ENCODE measurements at places on chromosomes 3 and 15.
A peak's percentile ranks its signal among the peaks of the same experiment; 100 is the strongest.

- no peak for DNase-seq
Observed at GRCh38 chr3:142618917-142619461, 22.8 kb downstream of the PLS1 start.

GRCh38 chr3:174072675-174073074 is 675.1 kb downstream of the NLGN1 start:
- no peak for DNase-seq

GRCh38 chr15:59197454-59197853 is 9.2 kb upstream of the LDHAL6B start:
- no peak for DNase-seq

- peak; percentile 56 for DNase-seq
Observed at GRCh38 chr3:185744997-185745843, 79.6 kb downstream of the IGF2BP2 start.

- DNase-seq, result no peak
Observed at GRCh38 chr3:126126286-126126685, 42.4 kb upstream of the SLC41A3 start.

DNA sequence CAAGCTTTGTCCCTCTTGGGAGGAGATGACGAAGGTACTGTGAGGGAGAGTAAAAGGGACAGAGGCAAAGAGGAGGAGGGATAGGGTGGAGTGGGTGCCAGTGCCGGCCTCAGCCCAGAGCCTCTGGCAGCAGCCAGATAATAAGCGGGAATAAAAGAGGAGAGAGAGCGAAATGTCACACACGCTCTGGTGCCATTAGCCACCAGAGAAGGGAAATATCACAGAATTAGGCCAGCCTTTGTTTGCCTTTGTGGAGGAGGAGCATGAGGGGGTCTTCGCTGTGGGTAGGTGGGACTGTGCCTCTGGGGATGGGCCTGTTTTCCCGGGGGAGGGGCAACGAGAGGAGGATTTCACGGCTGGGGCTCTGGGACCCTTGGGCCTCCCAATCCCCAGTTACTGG is 67.8 kb downstream of the LINGO1 start:
- no peak for DNase-seq

- no peak for DNase-seq
Observed at GRCh38 chr3:9876991-9877390, 3.1 kb downstream of the CIDEC start.

DNA sequence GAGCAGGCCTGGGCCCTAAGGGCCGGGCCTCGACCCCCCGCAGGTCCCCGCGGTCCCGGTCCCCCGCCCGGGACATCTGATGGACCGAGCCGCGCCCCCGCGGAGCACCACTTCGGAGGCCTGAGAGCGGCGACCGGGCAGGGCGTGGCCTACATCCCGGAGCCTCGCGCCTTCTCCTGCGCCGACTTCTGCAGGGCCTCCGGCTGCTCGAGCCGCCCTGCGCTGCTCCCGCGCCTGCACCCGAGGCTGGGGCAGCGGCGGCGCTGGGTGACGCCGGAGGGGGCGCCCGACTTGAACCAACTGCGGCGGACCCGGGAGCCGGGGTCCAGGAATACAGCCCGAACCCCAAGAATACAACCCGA is 14.9 kb upstream of the GP9 start:
- no peak for DNase-seq

- DNase-seq, result no peak
Observed at GRCh38 chr3:95312650-95313049, 1249.8 kb downstream of the NSUN3 start.

DNA sequence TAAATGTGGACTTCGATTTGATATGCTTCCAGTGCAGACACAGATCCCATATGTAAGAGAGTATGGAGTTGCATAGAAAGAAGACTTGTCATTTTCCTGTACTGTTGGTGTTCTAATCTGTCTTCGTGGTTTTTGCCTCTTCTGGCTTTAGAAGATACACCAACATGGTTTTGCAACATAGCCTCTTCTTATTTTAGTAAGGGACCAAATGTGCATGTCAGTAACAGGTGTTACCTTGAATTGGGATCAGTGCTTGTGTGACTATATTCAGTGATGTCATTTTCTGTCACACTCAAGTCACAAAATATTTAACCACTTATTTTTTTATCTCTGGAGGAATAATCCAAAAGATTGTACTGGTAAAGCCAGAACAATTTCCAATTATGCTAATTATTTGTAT is 140.4 kb downstream of the SNRPN start:
- no peak for DNase-seq

- no peak for DNase-seq
Observed at GRCh38 chr3:120496278-120497002, 45.6 kb upstream of the FSTL1 start.

DNA sequence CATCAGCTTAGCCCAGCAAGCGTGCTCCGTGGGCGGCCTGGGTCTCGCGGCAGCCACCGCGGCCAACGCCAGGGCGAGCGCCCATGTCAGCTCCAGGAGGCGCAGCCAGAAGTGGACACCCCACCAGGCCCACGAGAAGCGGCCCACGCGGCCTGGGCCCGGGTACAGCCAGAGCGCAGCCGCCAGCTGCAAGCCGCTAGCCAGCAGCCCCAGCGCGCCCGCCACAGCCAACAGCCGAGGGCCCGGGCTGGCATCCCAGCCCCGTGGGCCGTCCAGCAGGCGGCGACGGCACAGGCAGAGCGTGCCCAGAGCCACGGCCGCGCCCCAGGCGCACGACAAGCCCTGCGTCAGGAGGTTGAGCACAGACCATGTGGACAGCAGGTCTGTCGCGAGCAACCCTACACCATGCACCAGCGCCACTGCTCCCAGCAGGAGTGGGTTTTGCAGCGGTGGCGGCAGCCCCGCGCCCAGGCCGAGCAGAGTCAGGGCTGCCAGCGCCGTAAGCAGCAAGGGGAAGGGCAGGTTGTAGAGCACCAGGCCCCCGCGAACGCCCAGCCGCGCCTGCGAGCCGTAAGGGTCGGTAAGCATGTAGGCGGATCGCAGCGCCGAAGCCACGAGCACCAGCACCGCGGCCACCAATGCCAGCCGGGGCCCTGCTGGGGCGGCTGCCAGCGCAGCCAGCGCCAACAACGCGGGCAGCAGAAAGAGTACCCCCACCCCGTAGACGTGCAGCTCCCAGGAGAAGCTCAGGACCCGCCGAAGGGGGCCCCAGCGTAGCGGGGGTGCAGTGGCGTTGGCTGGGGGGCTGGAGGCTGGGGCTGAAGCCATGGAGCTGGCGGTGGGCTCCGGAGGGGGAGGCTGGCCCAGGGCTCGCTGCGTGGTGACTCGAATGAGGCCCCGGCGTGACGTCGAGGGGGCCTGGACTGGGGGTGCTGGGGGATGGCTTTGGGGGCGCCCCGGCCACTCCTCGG is 4.9 kb downstream of the PRRT3 start:
- peak; percentile 31 for DNase-seq

DNA sequence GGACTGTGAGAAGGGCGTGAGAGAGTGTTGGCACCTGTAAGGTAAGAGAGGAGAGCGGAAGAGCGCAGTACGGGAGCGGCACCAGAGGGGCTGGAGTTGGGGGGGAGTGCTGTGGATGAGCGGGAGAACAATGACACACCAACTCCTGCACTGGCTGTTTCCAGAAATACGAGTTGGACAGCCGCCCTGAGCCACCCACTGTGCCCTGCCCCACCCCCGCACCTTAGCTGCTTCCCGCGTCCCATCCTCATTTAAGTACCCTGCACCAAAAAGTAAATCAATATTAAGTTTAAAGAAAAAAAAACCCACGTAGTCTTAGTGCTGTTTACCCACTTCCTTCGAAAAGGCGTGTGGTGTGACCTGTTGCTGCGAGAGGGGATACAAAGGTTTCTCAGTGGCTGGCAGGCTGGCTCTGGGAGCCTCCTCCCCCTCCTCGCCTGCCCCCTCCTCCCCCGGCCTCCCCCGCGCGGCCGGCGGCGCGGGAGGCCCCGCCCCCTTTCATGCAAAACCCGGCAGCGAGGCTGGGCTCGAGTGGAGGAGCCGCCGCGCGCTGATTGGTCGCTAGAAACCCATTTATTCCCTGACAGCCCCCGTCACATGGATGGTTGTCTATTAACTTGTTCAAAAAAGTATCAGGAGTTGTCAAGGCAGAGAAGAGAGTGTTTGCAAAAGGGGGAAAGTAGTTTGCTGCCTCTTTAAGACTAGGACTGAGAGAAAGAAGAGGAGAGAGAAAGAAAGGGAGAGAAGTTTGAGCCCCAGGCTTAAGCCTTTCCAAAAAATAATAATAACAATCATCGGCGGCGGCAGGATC is at the start of gene SOX2:
Gene SOX2, plus strand, starts transcription at position 601 of the 811 bp plus-strand sequence. CDS start 436 bp downstream, outside the sequence.
- no peak for DNase-seq

GRCh38 chr15:81966631-81967030 is 79.2 kb downstream of the MEX3B start:
- DNase-seq, result no peak

GRCh38 chr3:150583028-150583427 is 20.1 kb upstream of the SELENOT start:
- DNase-seq, result no peak

GRCh38 chr3:177471733-177472480 is 274.6 kb upstream of the TBL1XR1 start:
- no peak for DNase-seq

GRCh38 chr15:65062061-65062460 is 5.7 kb downstream of the RASL12 start:
- DNase-seq, result no peak

DNA sequence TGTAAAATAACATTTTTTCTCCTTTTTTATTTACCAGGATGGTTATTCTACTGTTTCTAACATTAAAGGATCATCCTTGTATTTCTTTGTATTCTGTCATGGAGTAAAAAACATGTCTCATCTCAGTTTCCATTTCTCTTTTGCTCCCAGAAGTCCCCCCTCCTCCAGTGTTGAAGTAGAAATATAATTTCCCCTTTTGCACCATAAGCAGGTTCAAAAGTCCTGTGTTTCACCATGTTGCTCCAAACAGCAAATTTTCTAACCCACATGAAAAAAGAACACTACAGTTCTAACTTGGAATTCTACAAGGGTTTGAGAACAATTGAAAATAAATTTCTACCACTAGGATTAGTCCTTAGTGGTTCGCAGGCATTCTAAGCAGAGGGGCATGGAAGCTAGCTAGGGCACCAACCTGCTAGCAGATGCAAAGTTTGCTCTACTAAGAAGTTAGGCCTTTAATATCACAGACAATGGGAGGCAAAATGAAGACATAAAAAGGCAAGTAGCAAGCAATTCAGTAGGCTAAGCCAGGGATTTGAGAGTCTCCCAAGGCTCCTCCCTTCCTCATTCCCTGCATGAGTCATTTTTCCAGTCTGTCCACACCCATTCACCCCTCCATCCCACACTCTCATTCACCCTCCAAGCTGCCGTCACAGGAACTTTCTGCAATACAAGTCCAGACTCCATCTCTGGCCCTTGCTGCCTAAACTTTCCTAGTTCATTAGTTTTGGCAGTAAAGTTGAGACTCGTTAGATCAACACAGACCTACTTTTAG is 2.3 kb upstream of the MBNL1 start:
- peak; percentile 76 for DNase-seq

GRCh38 chr3:81173514-81173913 is 587.9 kb downstream of the GBE1 start:
- no peak for DNase-seq
